ENCODE measurements at places on chromosomes 2 and 18.

DNA sequence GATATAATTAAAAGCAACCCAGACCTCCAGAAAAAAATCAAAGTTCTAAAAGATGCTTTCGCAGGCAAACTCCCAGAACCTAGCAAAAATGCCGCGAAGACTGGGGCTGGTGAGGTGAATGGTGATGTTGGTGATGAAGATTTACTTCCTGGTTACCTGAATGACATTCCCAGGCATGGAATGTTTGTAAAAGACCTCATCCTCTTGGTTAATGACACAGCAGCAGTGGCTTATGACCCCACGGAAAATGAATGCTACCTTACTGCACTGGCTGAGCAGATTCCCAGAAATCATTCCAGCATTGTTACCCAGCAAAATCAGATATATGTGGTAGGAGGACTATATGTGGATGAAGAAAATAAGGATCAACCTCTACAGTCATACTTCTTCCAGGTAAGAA, 994 bp downstream of the KLHL41 start:
- no peak for DNase-seq

GRCh38 chr2:150159300-150159699, 328.2 kb downstream of the RND3 start:
- DNase-seq: no peak

GRCh38 chr18:79975985-79976680, 11.7 kb downstream of the HSBP1L1 start:
- no peak for DNase-seq

DNA sequence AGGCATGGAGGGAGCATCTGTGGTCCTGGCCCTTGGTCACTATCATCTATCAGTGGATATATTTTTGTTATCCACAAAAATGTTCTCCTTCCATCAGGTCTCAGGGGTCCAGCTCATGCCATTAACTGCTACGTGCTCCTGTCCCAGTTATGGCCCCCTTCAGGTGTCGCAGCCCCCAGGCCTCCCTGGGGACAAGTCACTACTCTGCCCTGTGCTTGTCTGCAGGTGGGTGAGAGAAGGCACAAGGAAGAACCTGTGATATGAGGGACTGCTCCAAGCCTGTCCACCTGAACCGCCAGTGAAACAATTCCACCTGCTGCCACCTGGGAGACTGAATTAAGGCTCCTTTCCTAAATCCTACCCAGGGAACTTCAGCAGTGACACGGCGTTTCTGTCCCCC, 229.6 kb upstream of the ID2 start:
- DNase-seq: no peak

GRCh38 chr2:65373365-65373918, 59.0 kb downstream of the SPRED2 start:
- no peak for DNase-seq

DNA sequence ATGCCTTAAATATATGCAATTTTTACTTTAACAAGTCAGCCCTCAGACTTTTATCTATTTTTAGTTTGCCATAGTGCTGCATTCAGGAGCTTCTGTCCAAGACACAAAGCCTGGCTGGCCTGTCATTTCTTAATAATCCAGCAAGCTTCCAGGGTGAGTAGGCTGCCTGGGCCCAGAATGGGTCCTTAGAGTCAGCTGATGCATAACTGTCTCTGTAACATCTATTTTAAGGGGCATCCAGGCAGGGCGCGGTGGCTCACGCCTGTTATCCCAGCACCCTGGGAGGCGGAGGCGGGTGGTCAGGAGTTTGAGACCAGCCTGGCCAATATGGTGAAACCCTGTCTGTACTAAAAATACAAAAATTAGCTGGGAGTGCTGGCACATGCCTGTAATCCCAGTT, 11.8 kb upstream of the GNLY start:
- no peak for DNase-seq

DNA sequence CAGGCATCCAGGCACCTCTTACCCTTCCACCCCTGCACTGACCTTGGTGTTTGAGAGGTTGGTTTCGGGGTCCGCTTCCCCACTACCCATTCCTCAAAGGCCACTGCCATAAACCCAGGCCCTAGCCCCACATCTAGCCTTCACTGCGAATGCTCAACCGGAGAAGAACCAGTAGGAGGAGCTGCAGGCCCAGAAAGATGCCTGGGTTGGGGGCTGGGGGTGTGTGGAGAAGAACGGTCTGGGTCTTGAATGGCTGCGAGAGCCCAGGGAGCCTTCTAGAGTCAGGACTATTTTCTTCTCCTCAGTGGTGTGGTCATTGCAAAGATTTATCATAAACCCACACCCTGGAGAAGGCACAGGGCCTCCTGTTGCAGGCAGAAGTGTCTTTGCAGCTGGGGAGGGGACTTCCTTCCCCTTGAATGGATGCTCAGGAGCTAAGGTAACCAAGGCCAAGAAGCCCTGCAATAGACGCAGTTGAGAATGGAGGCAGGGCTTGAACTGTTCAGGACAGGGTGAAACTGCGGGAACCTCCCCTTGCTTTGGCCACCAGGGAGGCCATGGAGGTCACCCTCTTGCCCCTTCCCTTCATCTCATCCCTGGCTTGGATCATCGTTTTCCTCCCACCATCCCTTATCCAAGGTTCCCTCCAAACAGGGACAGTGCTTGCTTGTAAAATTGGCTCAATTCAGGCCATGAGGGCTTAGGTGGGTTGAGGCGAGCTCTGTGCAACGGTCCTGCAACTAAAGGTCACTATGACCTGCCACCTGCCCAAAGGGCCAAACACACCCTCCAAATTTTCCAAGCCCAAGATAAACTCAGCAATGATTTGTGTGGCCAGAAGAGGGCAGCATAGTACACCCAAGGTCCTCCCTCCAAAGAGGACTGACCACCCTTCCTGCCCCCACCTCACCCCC, 20.9 kb downstream of the THNSL2 start:
- DNase-seq: no peak

DNA sequence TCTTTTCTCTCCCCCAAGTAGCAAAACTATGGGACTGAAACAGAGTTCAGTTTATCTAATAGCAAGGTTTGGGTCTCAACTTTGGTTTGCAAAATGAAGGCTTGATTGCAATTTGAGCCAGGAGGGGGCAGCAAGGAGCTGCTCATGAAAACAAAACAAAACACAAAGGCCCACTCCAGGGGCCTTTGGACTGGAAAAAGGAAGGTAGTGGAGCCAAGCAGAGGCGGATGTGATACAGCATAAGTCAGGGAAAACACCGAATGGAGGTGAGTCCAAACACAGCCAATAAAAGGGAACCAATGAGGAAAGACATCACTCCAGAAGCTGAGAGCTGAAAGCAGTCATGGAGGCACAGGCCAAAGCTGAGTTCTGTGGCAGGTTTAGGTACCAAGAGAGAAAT, 799.7 kb upstream of the ACVR2A start:
- DNase-seq: peak; percentile 7

GRCh38 chr2:127995725-127996124, 32.1 kb downstream of the SAP130 start:
- DNase-seq: no peak

DNA sequence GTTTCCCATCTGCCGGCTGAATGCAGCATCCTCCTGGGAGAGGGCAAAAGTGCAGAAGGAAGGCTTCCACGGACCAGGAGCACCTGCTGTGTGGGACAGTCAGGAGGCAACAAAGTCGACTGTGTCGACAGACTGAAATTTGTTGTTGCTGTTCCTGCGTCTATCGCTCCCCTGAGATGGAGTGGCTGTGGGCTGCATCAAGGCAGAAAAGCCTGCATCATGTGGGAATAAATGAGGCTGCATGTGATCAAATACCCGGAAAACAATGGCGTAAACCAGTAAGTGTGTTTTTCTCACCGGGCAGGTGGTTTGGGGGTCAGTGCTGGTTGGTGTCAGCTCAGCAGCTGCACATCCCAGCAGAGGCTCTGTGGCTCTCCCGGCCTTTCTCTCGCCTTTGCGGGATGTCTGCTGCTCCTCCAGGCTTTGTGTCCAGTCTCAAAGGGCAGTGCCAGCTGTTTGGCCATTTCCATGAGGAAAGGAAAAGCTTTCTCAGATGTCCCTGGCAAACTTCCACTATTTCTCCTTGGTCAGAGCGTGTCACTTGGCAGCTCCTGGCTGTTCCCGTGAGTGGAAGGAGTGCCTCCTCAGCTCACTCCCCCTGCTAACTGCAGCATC, 262.4 kb downstream of the NDUFA10 start:
- DNase-seq: no peak

GRCh38 chr2:144086965-144087364, 433.0 kb downstream of the ZEB2 start:
- DNase-seq: no peak

- no peak for DNase-seq
Observed at GRCh38 chr18:79416022-79416676, 20.4 kb downstream of the NFATC1 start.

GRCh38 chr2:65165558-65165957, 35.7 kb upstream of the RAB1A start:
- no peak for DNase-seq

DNA sequence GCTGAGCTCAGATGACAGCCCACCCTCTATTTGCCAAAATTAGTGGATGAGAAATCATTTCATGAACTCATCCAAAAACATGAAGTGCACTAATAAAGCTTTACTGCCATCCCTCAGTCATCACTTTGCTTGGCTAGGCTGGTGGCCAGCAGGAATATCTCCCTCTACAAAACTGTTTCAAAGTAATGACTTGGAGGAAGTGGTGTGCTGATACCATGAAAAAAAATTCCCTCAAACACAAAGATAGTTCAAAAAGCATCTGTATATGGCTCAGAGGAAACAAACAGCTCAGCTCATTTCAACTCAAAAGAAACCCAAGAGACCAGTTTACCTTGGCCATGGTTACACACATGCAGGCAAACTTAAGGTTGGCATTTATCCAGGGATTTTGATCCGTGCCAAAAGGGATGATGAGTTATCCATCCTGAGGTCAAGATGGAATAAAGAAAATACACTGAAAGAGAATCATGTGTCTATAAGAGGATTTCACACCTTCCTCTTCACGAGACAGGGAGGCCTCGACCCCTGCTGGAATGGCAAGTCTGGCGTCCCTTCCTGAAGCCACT, 18.4 kb upstream of the WIPF1 start:
- no peak for DNase-seq

GRCh38 chr2:28436525-28437051, 43.9 kb downstream of the FOSL2 start:
- no peak for DNase-seq

GRCh38 chr2:126038861-126039260, 617.1 kb upstream of the GYPC start:
- DNase-seq: no peak

Measured in activated effector memory CD4-positive, alpha-beta T cell treated with Interleukin-2 at 50 U/mL for 16 hours (primary cell).